ENCODE measurements at places on chromosomes 12 and 14. TPM values are rescaled to one million over a fixed set of nuclear protein-coding genes. Genes with fewer than 3 reads are reported as not detected.

DNAH10 gene
- 0.32 TPM for total RNA-seq

NEUROD4 gene
- not detected for total RNA-seq

ZNF740 gene
- total RNA-seq, result 16.9 TPM

POTEM gene
- total RNA-seq, result not detected

PRKD1 gene
- total RNA-seq, result 8.4 TPM

HOXC12 gene
- not detected for total RNA-seq

ARPC3 gene
- 183 TPM for total RNA-seq

RPS6KL1 gene
- 0.47 TPM for total RNA-seq

CLBA1 gene
- total RNA-seq, result 6.7 TPM

KRT79 gene
- not detected for total RNA-seq

PZP gene
- total RNA-seq, result not detected

POMT2 gene
- 4.7 TPM for total RNA-seq

SOAT2 gene
- total RNA-seq, result 0.16 TPM

CIDEB gene
- 1.3 TPM for total RNA-seq

DAO gene
- not detected for total RNA-seq

ADCY6 gene
- 56.3 TPM for total RNA-seq

CLEC14A gene
- total RNA-seq, result 1.1 TPM

B4GALNT3 gene
- under 0.01 TPM for total RNA-seq

TAS2R7 gene
- not detected for total RNA-seq

SPPL3 gene
- total RNA-seq, result 4.1 TPM

TMEM119 gene
- total RNA-seq, result 211 TPM

CLEC2A gene
- not detected for total RNA-seq

MYRFL gene
- not detected for total RNA-seq

TNFAIP2 gene
- total RNA-seq, result 55.1 TPM

LHX5 gene
- not detected for total RNA-seq

RNASE3 gene
- 0.16 TPM for total RNA-seq

COPZ1 gene
- total RNA-seq, result 128 TPM

GALNT16 gene
- 0.32 TPM for total RNA-seq

IL26 gene
- total RNA-seq, result not detected

POLE2 gene
- total RNA-seq, result 2.8 TPM

LALBA gene
- total RNA-seq, result not detected

WDHD1 gene
- total RNA-seq, result 7.8 TPM

EPYC gene
- not detected for total RNA-seq

HNF1A gene
- not detected for total RNA-seq

CELA1 gene
- total RNA-seq, result not detected

FAIM2 gene
- 3.3 TPM for total RNA-seq

C12orf56 gene
- 3.4 TPM for total RNA-seq

LRRC10 gene
- not detected for total RNA-seq

TROAP gene
- total RNA-seq, result 4.7 TPM

IGFBP6 gene
- 1,620 TPM for total RNA-seq

TAS2R42 gene
- total RNA-seq, result not detected

TAS2R46 gene
- total RNA-seq, result 1.2 TPM

G2E3 gene
- 12.1 TPM for total RNA-seq

NPFF gene
- total RNA-seq, result not detected

SLC7A8 gene
- total RNA-seq, result 15.8 TPM

TSHR gene
- not detected for total RNA-seq

IL23A gene
- total RNA-seq, result 0.09 TPM

LRRK2 gene
- total RNA-seq, result 11.0 TPM
